ENCODE measurements at places on chromosomes 11 and 22.

DNA sequence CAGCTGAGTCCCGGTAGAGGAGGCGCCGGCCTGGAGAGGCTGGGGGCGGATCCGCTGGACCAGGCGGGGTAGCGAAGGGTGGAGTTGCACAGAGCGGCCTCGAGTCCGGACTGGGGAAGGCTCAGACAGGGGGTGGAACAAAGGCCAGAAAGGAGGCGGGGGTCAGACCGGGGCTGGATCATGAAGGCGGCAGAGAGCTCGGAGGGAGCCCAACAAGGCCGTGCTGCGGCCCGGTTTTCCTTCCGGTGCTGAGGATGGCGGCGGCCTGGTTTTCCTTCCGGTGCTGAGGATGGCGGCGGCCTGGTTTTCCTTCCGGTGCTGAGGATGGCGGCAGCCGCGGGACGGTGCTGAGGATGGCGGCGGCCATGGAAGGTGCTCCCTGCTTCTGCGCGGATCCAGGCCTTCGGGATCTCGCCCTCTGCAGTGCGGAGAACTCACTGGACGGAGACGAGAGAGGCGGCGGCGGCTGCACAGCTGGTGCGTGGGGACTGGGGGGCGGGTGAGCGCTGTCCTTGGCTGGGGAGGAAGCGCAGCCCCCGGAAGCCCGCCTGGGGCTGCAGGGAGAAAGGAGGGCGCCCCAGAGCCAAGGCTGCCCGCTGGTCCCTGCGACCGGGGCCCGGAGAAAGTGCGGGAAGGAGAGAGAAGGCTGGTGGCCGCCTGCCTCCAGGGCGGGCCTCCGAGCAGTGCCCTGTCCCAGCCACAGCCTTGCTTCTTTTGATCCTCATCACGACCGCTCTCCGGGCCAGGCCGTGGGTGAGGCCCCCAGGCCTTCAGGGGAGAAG lies 350.4 kb upstream of the B3GAT1 start:
- DNase-seq, result no peak

- DNase-seq, result peak; percentile 33
These were observed 935 bp downstream of the QSER1 start for GRCh38 chr11:32893343-32894148.

DNA sequence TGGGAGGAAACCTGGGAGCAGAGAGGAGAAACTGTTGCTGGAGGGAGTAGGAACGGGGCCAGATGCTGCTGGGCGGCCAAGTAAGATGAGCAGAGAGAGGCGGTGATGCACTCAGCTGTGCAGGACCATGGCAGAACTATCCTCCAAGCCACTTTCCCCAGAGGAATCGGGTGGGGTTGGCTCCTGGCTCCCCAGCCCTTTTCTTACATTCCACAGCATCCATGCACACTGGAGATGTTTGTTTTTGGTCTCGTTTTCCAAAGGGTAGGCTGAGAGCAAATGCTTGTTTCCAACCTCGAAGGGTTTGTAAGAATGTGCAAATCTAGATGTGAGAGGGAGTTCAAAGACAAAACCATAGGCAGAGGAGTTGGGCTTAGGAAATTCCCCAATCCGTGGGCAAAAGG lies 73.2 kb downstream of the DBX1 start:
- peak; percentile 87 for DNase-seq

DNA sequence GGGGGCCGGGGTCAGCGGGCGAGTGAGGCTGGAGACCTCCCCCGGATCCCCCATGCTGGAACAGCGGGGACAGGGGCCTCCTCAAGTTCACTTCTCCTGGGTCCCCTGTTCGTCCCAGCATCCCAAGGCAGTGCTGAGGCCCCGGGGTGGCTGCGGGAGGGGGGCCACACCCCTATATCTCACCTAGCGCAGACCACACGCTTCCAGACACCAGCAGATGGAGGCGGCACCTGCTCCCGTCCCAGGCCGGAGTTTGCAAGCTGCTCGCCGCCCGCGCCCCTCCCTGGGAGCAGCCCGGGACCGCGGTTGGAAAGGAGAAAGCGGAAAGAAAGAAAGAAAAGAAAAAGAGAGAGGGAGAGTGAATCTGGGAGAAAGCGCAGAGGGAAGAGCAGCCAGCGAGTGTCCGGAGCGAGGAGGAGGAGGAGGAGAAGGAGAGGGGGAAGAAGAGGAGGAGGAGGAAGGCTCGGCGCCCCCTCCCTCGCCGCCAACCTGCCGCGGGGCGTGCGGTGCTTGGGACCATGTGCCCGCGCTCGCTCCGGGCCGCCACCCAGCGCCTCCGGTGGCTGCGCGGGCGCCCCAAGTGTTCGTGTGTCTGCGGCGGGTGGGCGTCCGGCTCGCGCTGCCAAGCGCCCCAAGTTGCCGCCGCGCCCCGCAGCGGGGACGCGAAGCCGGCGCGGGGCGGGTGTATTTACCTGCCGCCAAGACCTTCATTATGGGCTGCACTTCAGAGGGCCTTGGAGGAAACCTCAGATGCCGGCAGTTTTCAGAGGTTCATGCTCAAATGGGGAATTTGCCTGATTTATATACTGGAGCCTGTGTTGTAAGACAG lies at the start of gene LIF:
TSS of gene LIF (minus strand) at position 775 of the 829 bp plus-strand sequence. CDS start at position 711, 64 bp downstream.
- peak; percentile 82 for DNase-seq

- no peak for DNase-seq
These were observed 68.9 kb upstream of the SEPTIN5 start for GRCh38 chr22:19645391-19645790.

DNA sequence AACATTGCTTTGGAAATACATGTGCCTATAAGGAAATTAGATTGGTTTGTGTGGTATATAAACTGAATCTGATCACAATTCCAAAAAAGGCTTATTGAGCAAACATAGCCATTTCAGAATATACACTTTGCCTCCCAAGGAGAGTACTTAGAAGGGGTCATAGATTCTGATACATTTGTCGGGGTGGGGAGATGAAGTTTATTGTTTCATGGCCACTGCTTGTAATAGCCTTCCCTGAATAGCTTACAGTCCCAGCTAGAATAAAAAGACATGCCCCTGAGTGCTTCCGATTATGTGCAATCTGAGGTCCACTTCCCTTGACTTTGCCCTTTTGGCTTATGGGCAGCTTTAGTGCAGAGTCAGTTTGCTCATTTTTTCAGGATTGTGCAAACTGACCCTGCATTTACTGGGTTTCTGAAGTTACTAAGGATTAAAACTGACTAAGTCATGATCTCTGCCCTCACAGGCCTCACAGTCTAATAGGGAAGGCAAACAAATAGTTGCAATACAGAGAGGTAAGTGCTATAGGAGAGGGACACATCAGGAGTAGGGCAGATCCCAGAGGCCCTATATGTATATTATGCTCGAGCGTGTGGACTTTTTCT lies 184.2 kb downstream of the BLID start:
- no peak for DNase-seq

DNA sequence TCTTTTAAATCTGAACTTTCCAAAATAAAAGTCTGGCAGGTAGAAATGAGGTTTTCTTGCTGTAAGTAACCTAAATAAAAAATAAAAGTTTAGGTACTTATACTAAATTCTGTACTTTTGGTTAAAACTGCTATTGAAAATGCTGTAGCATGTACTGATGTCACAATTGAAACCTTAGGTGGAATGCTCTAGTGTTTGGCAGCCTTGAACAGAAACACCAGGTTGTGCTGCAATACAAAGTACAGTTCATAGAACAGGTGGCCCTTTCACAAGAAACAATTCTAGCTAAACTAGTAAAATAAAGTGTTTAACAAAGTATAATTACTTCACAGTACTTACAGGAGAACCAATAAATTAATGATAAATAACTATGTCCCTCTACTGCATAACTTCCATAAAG lies 25.1 kb downstream of the NPAT start:
- DNase-seq, result no peak

- no peak for DNase-seq
These were observed 21.9 kb downstream of the MMP13 start for GRCh38 chr11:102933627-102934026.

- DNase-seq, result no peak
These were observed 20.8 kb downstream of the PIK3IP1 start for GRCh38 chr22:31271485-31271884.

DNA sequence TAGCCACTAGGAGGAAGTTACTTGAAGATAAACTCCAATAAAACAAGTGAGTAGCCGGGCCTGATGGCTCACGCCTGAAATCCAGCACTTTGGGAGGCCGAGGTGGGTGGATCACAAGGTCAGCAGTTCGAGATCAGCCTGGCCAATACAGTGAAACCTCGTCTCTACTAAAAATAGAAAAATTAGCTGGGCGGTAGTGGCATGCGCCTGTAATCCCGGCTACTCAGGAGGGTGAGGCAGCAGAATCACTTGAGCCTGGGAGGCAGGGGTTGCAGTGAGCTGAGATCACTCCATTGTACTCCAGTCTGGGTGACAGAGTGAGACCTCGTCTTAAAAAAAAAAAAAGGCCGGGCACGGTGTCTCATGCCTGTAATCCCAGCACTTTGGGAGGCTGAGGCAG lies 34.0 kb upstream of the CLPB start:
- no peak for DNase-seq

- DNase-seq, result no peak
These were observed 5.3 kb downstream of the ABCG4 start for GRCh38 chr11:119154178-119154577.

DNA sequence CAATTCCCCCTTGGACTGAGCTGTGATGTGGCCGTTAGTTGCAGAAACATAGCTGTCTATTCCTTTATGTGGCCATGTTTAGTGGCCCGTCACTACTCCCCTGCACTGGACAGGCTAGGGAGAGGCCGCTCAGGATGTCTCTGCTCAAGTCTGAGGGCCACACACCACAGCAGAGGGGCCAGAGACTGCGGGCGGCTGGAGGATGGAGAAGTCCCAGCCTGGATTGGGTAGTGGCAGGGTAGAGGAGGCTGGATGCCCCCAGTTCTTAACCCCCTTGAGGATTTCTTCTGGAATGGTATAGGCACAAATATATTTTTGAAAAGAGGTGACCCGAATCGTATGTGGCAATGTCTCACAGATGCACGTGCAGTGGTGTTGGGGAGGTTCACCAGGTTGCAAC lies 116.4 kb upstream of the B3GAT1 start:
- no peak for DNase-seq

- DNase-seq, result no peak
These were observed 15.4 kb downstream of the GGA1 start for GRCh38 chr22:37624017-37624365.

- no peak for DNase-seq
These were observed 4.8 kb downstream of the SLC35E4 start for GRCh38 chr22:30640361-30640760.

DNA sequence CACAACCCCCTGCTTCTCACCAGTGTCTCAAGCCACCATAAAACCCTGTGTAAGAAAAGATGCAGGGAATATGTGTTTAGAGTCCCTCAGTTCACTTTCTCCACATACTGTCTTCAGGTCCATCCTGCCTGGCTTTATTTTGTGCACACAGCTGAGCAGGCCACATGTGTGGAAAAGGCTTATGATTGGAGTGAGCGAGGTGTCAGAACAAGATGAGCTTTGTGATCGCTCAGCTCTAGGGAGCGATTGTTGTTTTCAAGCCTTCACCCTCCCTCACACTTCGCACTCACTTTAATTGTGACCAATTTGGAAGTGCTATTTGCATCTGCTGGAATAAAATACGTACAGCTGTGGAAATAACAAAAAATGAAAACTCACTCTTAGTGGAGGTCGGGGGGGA lies 931.1 kb upstream of the TENM4 start:
- no peak for DNase-seq

GRCh38 chr11:109939166-109939810 lies 153.9 kb upstream of the ZC3H12C start:
- peak; percentile 85 for DNase-seq

DNA sequence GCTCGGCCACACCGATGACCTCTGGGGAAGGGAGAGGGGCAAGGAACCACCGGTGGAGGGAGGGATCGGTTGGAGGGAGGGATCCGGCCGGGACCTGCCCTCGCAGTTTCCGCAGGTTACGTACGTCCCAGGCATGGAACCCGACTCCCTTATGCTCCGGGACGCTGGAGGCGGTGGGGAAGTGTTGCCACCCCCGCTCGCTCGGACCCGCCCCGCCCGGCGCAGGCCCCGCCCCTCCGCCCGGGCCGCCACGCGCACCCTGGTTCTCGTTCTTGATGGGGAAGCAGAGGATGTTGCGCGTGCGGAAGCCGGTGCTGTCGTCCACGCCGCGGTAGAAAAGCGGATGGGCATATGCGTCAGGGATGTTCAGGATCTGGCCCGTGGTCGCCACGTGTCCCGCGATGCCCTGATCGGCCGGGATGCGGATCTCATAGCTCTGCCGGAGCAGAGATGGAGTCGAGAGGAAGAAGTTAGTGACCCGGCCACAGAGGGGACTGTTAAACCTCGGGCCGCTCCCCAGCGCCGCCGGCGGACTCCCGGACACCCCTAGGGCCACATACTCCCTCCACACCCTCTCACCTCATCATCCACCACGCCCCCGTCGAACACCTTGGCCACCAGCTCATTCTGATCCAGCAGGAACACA lies 89.8 kb downstream of the PDE2A start:
- DNase-seq, result no peak

DNA sequence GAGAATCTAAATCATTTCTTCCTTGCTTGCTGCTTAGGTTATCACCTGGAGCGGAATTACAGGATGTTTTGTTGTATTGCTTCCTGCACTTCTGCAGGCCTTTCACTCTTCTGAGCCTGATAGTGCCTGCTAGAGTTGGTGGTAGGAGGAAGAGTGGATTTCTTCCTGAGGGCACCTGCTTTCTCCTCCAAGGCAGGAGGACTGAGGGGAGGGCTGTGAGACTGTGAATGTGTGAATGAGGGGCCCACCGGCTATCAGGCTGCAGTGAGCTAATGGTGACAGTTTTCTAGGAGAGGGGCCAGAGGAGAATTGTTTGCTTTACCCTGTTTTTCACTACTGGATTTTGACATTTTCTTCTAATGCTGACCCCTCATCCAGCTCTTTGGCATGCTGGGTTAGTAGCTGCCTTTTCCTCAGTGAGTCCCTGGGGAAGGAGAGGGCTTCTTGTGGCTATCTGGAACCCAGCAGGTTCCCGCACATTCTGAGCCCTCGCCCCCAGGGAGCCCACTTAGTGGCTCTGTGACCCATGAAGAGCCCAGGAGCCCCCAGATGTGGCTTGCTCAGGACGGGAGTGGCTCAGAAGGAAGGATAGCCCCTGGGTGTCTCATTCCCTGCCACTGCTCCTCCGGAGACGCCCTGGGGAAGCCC lies 39.1 kb downstream of the DIXDC1 start:
- DNase-seq, result no peak

DNA sequence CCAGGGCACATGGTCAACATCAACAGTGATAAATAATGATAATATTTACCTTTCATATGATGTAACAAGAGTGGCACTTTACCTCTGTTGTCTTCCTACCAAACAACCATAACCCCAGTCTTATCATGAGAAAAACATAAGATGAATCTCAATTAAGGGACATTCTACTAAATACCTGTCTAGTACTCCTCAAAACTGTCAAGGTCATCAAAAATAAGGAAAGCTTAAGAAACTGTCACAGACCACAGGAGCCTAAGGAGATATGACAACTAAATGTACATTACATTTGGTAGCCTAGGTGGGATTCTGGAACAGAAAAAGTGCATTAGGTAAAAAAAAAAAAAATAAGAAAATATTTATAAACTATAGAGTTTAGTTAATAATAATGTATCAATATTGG lies 118.1 kb downstream of the CCDC34 start:
- DNase-seq, result no peak

GRCh38 chr22:40728731-40729189 lies 49.5 kb downstream of the MCHR1 start:
- DNase-seq, result peak; percentile 15

- DNase-seq, result no peak
These were observed 40.2 kb downstream of the FZD4 start for GRCh38 chr11:86914865-86915519.
